ENCODE measurements at places on chromosomes 3 and 15.

- no peak for DNase-seq
These were observed 6.1 kb downstream of the SKOR1 start for GRCh38 chr15:67831363-67831762.

GRCh38 chr3:172607305-172608121 is 84.3 kb upstream of the TNFSF10 start:
- DNase-seq: no peak

DNA sequence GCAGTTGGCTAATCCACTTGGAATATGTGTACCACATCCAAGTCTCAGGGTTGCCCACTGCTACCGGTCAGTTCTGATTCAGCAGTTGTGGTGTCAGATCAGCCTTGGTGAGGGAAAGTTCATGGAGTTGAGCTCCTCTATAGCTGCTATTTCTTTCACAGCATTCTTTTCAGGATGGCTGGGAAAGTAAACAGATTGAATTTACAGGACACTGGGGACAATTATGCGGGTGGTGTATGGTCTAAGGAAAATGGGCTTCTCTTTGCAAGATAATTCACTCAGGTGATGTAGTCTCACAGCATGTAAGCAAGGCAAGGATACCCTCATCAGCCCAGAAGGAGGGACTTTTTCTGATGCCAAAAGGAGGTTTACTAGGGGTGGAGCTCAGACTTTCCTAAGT is 249.9 kb downstream of the DOCK3 start:
- DNase-seq: no peak

- DNase-seq: no peak
These were observed 596.9 kb downstream of the ZBBX start for GRCh38 chr3:166783206-166783605.

DNA sequence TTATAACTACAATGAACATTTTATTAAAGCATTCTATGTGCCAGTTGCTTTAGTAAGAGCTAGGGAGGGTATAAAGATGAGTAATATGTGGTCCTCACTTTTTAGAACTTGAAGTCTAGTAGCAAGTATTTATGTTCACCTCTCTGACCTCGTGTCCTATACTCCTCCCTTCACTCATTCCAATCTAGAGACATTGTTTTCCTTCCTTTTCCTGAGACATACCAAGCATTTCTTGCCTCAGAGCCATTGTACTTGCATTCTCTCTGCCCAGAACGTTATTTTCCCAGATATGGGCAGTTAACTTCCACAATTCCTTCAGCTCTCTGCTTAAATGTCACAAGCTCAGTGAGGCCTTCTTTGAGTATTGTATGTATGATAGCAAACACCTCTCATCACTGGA is 408.6 kb downstream of the PDCD6IP start:
- no peak for DNase-seq

GRCh38 chr3:195025056-195025883 is 245.7 kb downstream of the XXYLT1 start:
- DNase-seq: no peak

DNA sequence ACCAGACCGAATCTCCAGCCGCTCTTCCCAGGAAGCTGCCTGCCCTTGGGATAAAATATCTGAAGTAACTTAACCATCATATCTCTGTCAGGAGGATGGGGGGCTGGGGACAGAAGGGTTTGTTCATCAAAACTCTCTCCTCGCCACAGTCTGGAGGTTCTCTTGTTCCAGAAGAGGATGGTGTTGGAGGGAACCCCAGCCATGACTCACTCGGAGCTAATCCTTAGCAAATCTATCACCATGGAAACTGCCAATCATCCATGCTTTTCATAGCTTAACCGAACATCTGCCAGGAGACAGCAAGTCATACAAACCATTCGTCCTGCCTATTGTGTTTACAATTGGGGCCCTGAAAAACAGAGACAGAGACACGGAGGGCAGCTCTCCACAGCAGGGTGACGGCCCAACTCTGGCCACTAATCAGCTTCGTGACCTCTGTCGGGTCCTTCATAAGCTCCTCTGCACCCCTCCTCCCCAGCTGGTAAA is 73.8 kb upstream of the HEG1 start:
- no peak for DNase-seq

DNA sequence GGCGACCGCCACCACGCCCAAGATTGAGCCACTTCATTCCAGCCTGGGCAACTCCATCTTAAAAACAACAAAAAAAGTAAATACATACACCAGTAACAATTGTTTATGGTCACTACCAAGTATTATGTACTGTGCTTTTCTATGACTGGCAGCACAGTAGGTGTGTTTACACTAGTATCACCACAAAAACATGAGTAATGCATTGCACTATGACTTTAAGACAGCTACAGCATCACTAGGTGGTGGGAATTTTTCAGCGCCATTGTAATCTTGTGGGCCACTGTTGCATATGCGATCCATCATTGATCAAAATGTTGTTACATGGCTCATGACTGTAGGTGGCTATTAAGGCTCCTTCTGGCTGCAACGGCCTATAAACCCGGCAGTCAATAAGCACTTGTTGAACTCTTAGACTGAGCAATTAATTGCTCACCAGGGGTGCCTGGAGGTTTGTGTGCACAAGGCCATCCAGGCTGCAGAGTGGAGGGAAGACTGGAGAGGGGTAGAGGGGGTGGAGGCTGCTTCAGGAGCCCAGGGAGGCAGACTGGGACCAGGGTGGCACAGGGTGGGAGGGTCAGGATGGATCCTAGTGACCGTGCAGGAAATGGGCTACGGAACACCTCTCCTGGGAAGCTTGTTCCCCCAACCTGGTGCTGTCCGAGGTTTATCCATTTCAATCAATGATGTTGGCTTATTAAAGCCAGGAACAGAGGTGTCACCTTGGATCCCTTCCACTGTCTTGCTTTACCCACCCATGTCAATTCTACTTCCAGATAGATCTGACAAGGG is 17.9 kb upstream of the COPG1 start:
- DNase-seq: no peak

- no peak for DNase-seq
These were observed 293.9 kb upstream of the PROK2 start for GRCh38 chr3:72078676-72079368.

GRCh38 chr3:52820736-52821135 is 9.7 kb downstream of the ITIH4 start:
- DNase-seq: peak; percentile 19

- no peak for DNase-seq
These were observed 46.5 kb downstream of the MSL2 start for GRCh38 chr3:136149667-136150066.

GRCh38 chr3:160027541-160028195 is 39.0 kb downstream of the IL12A start:
- DNase-seq: no peak

DNA sequence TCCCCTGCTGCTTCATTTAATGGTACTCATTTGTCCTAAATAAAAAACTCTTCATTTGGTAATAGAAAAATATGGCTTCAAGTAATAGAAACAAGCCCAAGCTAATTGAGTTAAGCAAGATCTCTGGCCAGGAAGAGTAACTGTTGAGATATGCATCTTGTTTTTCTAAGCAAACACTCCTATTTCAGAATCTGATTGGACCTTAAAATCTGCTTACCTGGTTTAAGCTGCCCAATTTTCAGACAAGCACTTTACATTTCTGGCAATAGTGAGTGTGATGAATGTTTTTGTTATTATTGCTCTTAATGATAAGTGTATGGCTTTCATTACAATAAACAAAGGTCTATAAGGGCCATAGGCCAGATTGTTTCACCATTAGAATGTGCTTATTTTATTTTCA is 86.2 kb downstream of the CMSS1 start:
- DNase-seq: no peak

DNA sequence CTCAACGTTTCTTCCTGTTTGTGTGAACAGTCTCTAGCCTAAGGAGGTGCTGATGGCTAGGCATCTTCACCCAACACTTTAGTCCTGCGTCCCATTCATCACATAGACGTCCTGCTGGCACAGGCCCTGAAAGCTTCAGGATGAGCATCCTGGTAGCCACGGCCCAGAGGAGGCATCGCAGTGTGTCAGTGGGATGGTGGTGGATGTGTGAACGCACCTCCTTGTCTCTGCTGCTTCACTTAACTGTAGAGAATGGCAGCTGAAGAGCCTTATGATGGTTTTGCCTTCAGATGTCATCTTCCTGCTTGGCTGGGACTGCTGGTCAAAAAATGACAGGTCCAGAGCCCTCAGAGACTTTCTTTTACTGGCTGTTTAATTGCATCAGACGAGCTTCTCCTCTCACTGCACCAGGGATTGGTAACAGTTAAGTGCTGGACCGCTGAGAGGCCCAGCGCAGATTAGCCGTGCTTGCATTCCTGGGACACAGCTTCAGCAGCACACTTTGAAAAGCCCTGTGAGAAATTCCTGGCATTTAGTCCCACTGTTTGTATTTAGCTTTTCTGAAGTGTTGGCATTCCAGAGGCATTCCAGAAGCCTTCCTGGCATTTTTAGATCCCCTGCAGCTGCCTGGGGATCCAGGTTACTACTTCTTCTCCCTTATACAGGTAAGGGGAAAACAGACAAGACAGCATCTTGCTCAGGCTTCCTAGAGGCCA is 132.4 kb upstream of the PLXNA1 start:
- DNase-seq: no peak

DNA sequence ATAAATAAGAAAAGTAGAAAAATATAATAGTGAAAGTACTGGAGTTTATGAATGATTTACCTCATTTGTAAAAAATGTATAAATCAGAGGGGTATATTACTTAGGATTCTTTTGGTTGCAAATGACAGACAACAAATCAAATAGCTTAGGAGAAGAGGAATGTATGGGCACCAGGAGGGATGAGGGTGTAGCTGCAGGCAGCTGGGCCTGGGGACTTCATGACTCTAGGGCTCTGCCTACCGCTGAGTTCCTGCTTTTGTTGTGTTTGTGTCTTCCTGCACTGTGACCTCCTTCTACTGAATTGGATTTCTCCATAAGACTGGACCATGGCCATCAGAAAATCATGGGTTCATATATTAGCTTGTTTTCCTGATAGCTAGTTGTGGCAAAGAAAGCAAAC is 27.9 kb upstream of the PDE8A start:
- no peak for DNase-seq

GRCh38 chr3:165643425-165643824 is 193.8 kb downstream of the BCHE start:
- no peak for DNase-seq

DNA sequence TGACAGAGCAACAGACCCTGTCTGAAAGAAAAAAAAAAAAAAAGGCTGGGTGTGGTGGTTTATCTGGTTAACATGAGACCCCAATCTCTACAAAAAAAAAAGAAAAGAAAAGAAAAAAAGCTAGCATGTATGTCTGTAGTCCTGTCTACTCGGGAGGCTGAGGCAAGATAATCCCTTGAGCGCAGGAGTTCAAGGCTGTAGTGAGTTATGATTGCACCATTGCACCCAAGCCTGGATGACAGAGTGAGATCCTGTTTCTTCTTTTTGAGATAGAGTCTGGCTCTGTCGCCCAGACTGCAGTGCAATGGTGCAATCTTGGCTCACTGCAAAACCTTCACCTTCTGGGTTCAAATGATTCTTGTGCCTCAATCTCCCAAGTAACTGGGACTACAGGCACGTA is 8.4 kb upstream of the DHX30 start:
- no peak for DNase-seq

DNA sequence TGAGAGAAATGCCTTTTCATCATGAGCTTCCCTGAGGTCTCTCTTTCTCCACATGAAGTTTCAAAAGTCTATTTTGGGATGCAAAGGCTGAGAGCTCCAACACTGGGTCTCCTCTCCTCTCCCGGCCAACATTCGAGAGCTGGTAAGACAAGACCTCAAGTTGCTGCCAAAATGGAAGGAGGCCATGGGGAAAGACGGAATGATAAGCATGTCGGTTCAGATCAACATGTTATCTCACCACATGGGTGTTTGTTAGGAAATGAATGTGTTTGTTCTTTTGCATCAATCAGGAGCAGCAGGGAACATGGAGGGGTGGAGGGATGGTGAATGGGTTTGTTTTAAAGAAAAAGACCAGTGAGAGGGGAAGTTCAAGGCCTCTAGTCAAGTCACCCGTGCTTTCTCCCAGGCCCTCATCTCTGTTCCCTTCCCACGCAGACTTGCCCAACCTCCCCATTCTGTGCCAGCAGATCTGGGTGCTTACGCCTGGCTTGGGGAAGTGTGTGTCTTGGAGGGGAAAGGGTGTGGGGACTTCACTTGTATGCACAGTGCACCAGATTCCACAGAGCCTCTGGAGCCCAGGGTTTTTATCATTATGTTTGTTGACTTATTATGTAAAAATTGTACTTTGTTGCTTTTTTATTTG is 23.5 kb upstream of the ATP10A start:
- DNase-seq: no peak

DNA sequence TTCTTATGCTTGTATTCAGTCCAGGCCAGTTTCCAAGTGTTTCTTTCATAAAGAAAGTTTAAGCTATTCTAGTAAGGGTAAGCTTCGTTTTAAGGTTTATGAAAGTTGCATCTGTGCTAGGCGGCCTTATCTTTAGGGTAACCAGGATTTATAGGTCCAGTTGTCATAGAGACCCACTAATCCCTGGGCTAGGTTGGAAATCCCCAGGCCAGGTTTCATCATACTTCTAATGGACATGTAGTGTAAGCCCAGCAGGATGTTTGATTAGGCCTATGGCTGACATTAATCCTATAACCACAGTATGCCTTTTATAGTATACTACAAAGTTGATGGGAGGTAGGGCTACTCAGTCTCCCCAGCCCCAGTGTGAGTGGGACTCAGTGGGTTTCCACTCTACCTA is 312.4 kb downstream of the CACNA2D3 start:
- DNase-seq: no peak

GRCh38 chr3:69458803-69459365 is 73.0 kb upstream of the FRMD4B start:
- no peak for DNase-seq

- no peak for DNase-seq
These were observed 506.9 kb upstream of the NECTIN3 start for GRCh38 chr3:110564674-110565073.

DNA sequence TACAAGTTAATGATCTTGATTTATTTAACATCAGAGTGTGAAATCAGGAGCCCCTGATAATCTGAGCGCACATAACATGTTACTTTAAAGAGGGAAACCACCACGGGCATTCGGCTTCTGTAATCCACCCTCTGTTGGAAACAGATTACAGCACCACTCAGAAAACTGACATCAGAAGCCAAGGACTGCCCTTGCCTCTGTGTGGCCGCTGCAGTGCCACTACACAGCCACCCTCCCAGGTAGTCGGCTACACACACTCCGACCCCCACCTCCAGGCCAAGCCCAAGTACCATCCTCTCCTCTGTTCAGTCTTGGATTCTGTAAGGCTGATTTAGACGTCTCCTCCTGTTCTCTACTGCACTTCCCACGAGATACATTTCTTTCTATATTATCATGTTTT is 251.7 kb downstream of the GABRB3 start:
- no peak for DNase-seq

DNA sequence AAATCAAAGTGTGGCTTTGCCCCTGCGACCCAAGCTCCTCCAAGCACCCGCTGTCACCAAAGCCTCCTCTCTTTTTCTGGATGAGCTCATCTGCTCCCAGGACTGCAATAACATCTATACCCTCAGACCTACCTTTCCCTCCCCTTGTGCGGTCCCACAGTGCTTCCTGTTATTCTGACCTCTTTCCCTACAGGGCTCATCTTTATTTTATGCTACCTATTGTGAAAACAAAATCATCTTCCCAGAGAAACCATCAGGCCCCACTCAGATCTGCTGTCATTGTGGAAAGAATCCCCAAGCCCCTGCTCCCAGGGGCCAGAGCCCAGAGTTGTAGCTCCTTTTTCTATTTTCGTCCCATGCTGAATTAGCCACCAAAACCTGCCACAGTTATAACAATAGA is 162.2 kb downstream of the MEIS2 start:
- no peak for DNase-seq
